Stimulated activated CD4-positive, alpha-beta T cell treated with anti-CD3 and anti-CD28 coated beads, Interleukin-1b, Interleukin-23, amount 100 ng/mL, for 1 hour (primary cell): ENCODE measurements at places on chromosomes 2 and 18.

GRCh38 chr2:237806334-237806733, 7.8 kb downstream of the RBM44 start:
- no peak for DNase-seq

DNA sequence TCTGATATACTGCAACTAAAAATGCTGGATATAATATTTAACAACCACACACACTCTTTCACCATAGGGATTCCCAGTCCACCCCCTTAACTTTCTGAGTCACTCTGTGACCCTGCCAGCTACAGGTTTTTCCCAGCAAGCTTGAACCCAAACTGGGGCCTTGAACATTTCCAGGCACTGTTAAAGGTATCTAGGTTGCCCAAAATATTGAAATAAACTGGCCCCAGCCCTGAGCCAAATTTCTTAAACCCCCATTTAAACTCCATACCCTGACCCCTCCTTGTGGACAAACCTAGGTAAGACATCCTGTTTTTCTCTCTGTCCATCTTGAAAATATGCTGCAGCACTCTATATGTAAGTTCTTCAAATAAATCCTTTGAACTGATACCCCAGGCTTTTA, 19.7 kb upstream of the DCTN1 start:
- DNase-seq = no peak

DNA sequence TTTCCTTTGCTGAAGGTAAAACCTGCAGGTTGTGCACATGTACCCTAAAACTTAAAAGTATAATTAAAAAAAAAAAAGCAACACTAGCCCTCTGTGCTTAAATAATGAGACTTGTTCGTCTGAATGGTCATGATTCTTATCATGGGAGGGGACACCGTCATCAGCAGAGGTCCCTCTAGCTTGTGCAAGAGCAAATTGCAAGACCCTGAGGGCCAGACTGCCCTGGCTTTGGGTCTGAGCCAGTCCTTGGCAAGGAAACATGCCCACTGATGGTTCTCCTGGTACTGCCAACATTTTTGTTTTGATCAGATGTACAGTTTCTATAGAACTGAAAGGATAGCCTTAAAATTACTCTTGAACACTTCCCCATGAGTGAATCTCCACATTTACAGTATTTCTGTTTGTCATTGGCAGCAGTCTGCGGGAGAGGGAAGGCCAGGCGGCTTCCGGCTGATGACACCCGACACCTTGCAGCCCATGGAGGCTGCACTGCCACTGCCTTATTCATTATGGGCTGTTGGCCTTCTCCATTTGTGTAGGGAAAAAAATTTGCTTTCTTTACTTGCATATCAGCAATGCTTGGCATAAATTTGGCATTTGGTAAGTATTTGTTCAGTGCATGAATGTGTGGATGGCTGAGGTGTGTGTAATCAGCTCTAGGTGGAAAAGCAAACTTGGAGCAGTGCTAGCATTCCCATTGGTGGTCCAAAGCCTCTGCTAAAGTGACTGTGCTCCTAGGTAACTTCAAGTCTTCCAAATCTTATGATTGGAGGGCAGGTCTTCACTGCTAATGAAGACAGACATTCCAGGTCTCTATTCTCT, 161.6 kb upstream of the ALKAL2 start:
- no peak for DNase-seq

GRCh38 chr2:203122317-203122986, 107.8 kb downstream of the NBEAL1 start:
- DNase-seq = no peak

- DNase-seq = no peak
Observed at GRCh38 chr2:141496810-141497209, 634.0 kb downstream of the LRP1B start.

DNA sequence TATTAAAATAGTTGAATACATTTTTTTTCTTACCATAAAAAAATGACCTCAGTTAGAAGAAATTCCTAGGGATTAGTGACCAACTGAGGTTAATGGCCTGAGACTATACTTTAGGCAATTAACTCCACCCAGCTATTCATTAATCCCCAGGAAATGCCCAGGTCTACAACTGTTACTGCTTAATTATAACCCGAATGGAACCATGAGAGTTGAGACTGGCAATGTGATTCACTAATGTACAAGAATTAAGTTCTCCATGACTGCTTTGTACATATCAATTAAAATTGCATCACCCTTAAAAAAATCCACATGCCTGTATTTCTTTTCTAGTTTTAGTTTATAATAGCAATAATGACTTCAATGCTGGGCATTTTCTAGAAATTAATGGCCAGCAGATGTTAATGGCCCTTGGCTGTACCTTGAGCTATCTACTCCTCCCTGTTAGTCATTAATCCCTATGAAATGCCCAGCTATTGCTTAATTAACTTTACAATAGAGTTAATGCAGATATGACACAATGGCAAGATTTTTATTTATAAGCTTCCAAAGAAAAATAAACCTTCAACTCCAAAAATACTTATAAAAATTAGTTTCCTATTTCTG, 44.1 kb downstream of the ERBB4 start:
- DNase-seq = no peak

GRCh38 chr2:75416420-75417342, 144.1 kb downstream of the EVA1A start:
- DNase-seq = no peak

- no peak for DNase-seq
Observed at GRCh38 chr2:17594533-17595401, 54.3 kb downstream of the VSNL1 start.

DNA sequence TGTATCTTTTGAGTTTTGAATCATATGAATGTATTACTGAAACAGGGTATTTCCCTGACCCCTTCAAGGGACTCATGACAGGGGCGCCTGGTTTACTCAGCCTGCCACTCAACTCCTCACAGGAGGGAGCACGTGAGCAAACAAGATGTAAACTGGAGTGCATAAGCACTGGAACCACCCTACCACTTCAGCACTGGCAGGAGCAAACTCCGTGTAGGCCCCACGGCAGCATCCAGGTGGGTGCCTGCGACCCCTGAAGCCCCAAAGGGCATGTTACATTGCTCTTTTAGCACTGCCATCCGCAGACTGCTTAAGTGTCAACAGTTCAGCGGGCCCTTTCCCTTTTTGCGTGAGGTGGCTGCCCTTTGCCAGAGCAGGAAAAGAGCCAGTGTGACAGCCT, 8.2 kb upstream of the DAPL1 start:
- DNase-seq = no peak

- no peak for DNase-seq
Observed at GRCh38 chr2:69477627-69478026, 40.4 kb upstream of the NFU1 start.

- DNase-seq = no peak
Observed at GRCh38 chr18:28114472-28114871, 62.5 kb downstream of the CDH2 start.

DNA sequence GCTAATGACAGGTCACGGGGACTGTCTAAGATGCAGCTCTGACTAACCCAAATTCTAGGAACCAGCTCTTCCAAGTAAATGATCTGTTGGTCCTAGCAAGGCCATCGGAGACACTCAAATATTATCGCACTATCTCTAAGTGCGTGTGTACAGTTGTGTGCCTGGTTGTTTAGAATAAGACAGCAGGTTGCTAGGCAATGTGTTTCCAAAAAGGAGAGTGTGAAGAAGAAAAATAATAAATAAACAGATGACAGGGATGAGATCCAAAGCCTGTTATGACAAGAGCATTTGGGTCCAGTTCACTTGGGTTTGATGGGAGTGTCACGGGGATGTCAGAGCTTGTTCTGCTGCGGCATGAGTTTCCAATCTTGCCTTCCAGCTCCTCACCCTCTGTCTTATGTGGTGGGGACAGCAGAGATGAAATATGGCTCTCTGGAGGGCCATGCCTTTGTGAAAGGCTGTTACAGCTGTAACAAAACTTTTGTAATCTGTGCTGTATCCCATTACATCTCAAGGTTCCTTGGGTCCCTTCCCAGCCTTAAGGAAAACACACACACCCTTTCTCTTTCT, 127.5 kb upstream of the TNP1 start:
- DNase-seq = no peak

DNA sequence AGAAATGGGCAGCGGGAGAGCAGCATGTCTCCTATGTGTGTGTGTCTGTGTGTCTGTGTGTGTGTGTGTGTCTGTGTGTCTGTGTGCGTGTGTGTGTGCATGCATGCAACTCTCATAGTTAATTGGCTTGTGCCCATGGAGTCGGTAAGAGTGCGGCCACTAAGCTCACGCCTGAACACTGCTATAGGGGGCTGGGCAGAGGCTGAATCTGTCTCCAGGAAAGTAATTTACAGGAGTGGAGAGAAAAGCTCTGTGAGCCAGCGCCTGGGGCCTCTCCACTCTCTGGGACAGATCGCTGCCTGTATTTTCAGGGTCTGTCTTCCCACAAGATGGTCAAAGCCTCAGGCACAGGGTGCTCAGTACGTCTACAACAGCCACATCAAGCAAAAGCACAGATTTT, 553.4 kb downstream of the TNS1 start:
- no peak for DNase-seq

DNA sequence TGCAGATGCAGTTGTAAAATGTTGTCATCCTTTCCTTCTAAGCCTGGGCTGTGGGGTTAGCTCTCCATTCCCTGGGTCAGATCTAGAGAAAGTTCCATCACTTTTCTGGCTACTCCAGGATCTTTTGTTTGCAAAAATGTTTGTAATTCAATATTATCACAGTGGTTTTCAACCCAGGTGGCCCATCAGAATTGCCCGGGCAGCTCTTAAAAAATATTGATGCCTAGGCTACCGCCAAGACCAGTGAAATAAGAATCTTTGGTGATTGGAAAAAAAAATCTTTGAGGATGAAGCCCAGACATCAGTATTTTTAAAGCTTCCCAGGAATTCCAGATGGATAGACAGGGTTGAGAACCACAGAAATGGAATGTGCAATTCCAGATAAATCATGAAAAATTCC, 232.5 kb upstream of the SPRED2 start:
- no peak for DNase-seq

DNA sequence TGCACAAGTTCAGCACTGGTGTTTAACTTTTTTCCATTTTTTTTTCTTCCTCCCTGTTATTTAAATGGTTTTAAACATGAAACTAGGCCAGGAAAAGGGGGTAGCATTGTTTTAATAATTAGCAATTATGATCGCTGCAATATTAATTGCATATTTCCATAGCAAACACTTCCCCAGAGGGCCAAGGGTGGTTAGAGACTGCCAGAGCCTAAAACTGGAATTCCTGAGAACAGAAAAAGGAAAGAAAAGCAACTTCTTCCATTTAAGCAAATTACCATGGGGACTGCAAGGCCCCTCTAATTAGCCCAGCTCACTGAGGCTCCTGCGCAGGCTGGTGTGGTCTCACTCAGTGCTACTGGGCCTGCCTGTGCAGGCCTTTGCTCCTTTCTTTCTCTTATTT, 201.5 kb downstream of the SMAD2 start:
- no peak for DNase-seq

GRCh38 chr2:1527153-1527992, 114.1 kb downstream of the TPO start:
- no peak for DNase-seq

- no peak for DNase-seq
Observed at GRCh38 chr2:12162269-12163247, 416.1 kb downstream of the LPIN1 start.

- no peak for DNase-seq
Observed at GRCh38 chr18:650428-650858, 7.0 kb upstream of the TYMS start.

DNA sequence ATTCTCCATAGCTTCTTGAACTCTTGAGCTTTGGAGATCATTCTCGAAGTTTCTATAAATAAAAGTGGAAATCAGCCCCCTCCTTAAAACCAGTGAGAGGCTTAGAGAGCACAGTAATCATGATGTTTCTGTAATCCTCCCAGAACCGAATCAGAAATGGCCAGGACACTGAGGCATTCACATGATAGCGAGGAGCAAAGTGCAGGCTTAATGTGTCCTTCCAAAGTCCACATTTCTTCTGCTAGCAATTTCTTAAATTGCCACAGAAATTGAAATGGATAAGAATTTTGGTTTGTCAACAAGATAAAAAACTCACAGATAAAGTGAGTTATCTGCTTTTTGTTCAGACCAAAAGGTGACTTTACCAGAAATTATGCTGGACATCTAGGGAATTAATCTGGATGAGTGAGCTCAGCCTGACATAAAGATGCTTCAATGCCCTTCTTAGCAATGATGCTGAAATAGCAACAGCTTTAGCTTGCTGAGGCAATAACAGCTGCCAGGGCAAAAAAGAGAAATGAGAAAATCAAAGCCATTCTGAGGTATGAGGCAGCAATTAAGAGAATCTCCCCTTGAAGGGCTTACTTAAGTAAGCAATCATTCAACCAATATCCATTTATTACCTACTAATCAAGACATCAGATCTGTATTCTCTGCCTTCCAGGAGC, 82.4 kb upstream of the PHLPP1 start:
- DNase-seq = no peak

DNA sequence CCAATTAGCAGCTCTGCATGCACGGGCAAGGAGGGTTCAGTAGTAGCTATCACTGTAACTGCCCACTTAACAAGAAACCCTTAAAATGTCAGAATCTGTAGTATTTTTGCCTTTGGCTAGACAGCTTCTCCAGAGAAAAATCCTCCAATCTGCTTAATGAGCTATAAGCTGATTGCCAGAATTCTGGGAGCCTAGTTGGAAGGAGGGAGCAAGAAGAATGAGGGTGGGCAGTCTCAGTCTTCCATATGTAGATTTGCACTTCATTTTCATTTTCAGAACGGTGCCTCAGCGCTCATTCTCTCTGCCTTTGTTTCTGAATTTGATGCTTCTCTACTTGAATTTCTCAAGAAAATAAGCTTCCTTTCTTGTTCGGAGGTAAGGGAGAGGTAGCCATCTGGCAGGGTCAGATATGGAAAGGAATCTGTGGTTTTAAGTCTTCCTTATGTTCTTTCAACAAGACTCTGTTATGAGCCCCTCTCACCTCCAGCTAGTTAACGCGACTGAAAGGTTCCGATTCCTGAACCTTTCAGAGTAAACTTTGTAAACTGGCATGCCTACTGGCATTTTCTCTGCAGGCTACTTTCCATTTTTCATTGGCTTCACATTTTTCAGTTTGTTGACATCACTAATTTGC, 53.5 kb downstream of the HNRNPLL start:
- DNase-seq = no peak

DNA sequence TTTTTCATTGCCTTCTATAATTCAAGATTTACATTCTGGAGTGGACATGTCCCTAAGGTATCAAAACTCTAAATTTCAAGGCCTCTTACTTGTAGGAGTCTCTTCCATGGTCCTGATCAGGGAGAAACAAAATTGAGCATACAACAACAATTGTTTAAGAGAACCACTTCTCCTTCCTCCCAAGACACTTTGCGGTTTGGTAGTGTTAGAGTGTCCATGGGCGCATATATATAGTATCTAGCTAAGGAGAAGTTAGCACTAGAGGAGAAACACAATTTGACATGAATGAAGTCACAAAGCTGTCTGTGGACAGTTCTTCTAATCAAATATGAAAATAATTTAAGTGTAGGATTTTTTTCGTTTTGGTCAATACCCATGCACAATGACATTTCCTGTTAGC, 349.1 kb upstream of the MAP2 start:
- no peak for DNase-seq
